ENCODE measurements at places on chromosomes 13 and 19.

- DNase-seq = no peak
These were observed 222.8 kb upstream of the OBI1 start for GRCh38 chr13:78881751-78882150.

- no peak for DNase-seq
These were observed 1.5 kb downstream of the FNDC3A start for GRCh38 chr13:48977286-48977625.

GRCh38 chr19:45558399-45558878, 26.2 kb downstream of the OPA3 start:
- DNase-seq = peak; percentile 79

- DNase-seq = no peak
These were observed 323.7 kb upstream of the HTR2A start for GRCh38 chr13:47220453-47221140.

DNA sequence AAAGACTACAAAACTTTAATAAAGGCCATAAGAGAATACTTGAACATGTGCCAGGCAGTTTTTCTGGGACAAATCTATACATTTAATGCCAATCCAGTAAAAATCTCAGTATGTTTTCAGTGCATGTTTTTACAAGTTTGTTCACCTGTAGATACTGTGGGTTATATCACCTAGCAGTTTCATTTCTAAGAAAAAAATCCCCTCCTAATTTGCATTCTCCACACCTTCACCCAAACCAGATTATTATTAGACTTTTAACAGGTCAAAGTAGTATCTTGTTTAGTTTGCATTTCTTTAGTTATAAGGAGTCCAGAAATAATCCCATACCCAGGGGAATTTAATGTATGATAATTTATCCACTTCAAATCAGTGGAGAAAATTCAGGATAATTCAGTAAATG, 17.0 kb upstream of the LPAR6 start:
- DNase-seq = no peak

DNA sequence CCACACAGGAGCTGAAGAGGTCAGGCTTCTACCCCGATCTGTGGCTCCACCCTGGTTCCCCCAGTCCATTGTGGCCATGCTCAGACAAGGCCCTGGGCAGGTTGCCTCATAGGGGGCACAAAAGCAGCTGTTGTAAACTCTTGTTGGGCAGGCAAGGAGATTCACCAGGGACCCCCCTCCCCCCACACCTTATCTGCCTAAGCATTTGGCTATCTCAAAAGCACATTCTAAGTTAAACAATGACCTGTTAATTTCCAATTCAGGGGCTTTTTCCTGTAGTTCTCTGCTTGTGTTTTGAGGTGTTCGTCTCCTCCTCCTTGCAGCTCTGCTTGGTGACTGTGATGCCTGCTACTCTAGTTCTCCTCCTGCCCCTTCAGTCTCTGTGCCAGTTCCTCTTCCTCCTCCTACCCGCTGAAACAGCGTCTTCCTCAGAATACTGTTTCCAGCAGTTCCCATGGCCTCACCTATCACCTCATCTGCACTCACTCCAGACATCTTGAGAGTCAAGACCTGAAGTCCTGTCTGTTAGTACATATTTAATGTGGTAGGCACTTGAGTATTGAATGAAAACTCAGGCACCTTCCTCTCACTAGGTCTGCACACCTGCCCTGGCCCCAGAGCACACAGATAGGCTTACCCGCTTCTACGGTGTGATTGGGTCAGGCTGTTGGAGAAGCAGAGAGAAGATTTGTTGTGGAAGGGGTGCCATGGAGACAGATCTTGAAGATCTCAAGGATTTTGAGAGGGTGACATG, 31.7 kb downstream of the SPATA13 start:
- DNase-seq = no peak

- DNase-seq = peak; percentile 82
These were observed 695 bp downstream of the ICAM1 start for GRCh38 chr19:10271543-10272086.

DNA sequence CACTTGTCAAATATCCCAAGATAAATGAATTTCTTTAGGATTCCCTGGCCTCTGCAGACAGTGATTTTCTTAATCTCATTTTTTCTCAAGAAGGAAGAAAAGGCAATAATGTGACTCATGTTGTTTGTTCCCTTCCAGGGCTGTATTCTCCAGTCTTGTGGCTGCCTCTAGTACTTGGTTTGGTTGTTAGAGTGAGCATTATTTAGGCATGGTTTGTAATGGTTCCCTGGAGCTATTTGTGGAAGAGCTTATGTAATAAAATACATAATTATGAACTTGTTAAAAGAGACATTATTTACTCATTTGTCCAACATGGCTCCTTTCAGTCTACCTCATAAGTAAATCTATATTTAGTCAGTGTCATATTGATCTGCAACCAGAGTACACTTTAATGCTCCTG, 270.4 kb downstream of the DCT start:
- DNase-seq = no peak

DNA sequence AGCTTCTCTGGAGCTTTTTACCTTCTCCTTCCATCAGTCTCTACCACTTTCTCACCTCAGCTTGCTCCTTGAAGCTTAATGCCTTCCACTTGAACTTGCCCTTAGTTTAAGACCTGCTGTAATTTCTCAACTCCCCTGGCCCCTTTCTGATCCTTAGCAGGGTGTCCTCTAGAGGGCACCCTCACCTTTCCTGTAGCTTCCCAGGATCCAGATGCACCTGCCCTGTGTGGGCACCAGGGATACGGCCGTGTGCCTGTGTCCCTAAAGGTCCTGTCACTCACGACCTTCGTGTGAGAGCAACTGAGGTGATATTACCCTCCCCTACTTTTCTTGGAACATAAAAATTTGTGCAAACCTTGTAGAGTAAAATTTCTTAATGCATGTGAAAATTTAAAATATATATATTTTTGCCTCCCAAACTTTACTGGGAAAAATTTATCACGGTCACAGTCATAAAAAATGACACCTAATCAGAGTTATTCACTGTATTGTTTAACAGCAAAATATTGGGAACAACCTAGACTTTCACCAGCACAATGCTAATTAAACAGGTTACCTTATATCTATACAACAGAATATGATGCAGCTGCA, 46.4 kb downstream of the PSG3 start:
- no peak for DNase-seq

DNA sequence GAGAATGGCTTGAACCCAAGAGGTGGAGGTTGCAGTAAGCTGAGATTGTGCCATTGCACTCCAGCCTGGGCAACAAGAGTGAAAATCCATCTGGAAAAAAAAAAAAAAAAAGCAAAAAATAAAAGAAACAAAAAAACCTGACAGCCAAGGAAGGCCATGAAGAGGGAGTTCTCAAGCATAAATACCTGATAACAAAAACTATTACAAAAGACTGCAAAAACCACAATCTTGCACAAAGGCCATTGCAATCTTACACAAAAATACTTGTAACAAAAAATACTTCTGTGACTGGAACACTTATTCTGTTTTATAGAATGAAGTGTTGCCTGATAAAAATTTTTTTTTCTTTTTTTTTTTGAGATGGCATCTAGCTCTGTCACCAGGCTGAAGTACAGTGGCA, 61.5 kb upstream of the TSC22D1 start:
- DNase-seq = no peak

DNA sequence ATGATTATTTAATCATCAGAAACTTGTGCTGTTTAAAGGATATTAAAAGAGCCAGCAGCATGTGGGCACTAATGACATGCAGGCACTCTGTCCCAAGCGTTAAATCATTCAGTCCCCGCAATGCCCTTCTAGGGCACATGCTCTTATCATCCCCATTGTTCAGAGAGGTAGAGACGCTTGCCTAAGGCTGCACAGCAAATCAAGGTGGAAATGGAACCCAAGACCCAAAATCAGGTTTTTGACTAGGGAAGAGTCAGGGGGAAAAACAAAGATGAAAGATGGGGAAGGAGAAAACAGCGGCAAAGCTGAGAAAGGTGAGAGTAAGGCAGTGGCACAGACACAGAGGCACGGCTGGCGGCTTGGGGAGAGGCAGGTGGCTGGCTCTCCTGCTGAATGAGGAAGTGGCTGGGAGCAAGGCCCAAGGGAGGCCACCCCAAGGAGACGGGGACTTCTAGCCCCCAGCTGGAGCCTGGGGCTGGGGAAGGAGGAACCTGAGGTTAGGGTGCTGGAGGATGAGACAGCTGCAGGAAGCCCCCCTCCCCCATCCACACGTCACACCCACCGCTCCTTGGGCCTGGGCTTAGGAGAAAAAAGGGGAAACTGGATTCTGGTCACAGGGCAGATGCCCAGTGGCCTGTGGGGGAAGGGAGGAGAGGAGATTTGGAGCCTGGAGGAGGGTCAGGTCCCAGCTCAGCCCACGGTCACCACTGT, 1.0 kb upstream of the TYROBP start:
- peak; percentile 93 for DNase-seq

DNA sequence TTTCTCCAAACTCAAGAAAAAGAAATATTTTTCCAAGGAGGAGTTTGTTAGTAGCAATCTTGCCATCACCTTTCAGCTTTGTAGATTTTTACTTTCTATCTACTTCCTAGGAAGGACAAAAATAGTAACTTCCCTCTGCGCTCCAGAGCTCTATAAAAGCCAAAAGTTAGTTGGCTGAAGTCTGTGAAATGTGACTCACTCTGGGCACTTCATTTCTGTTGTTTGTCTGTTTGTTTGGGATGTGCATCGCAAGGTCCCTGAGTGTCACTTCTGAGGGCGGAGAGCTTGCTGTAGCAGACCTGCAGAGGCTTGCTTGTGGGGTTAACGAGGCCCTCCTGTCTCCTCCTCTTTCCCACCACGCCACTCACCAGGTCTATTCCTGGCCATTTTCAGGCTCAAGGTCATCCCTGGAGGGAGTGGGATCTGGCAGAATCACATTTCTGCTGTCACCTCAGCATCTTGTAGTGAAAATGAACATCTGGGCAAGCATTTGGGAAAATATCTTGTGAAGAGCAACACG, 307.6 kb downstream of the GPC6 start:
- DNase-seq = no peak

GRCh38 chr19:5567360-5567969, at the start of gene TINCR:
TSS of gene TINCR (minus strand) at chr19:5567953.
- DNase-seq = no peak

DNA sequence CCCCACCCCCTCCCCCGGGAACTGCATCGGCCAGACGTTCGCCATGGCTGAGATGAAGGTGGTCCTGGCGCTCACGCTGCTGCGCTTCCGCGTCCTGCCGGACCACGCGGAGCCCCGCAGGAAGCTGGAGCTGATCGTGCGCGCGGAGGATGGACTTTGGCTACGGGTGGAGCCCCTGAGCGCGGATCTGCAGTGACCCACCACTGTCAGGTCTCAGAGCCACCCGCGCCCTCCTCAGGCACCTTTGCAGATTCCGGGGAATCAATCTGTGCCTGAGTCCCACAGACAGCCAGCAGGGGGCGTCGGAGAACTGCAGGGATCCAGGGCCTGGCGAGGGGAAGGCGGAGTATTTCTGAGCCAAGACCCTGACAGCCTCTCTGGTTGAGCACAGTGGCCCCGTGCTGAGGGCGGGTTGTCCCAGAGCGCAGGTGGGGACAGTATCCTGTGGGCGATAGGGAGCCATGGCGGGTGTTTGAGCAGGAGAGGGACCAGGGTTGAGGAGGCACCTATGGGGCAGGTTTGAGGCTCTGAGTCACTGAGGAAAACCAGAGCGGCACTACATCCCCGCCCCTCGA, 30.4 kb upstream of the CYP4F8 start:
- DNase-seq = peak; percentile 72

DNA sequence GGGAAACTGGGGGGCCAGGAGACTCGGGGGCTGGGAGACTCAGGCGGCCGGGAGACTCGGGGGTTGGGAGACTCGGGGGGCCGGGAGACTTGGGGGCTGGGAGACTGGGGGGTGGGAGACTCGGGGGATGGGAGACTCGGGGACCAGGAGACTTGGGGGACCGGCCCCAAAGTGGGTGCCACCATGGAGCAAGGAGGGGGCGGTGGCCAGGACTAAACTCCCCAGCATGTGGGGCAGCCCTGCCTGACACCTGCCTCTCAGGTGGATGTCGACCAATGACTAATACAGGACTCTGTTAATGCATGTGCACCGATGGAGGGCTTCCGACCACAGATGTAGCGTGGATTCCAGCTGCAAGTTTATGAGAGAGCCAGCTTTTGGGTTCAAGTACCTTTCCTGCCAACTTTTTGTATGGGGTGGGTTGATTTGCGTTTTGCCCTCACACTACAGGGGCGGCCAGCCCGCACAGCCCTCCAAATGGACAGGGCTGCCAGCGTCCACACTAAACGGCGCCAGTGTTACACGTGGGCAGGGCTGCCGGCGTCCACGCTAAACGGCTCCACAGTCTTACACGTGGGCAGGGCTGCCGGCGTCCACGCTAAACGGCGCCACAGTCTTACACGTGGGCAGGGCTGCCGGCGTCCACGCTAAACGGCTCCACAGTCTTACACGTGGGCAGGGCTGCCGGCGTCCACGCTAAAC, 62.2 kb downstream of the RASA3 start:
- no peak for DNase-seq

DNA sequence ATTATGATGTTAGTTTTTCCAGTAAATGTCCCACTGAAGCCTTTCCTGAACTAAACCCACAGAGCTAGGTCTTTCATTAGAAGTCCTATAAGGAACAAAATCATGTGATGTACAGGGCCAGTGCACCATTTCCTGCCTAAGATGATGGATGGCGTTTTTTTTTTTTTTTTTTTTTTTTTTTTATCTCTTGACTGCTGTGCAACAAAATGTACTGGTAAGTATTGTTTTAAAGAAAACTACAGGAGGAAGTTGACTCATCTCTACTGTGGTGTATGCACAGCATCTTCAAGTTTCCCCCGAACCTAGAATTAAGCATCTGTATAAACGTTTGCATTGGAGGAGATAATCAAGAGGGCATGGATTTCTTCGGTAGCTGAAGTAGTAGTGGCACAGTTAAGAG, 197.5 kb downstream of the NBEA start:
- DNase-seq = no peak

DNA sequence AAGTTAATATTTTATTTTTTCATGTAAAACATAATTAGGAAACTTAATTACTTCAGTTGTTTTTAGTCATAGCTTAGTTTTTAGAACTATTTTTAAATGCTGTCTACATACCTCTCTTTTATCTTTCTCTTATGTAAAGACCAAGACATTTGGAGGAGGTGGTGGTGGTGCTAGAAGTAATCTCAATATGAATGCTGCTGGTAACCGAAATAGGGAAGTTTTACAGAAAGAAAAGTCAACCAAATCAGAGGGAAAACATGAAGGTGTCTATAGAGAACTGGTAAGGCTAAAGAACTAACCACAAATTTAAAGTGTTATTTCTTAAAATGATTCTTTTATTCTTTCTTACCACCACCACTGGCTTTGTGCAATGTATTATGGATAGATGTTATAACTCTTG, 97.3 kb downstream of the TDRD3 start:
- DNase-seq = no peak

Measured in CD4-positive, alpha-beta T cell treated with Interleukin-15 for 1 hour (primary cell).